ENCODE measurements at places on chromosomes 2 and 18. TPM values are rescaled to one million over a fixed set of nuclear protein-coding genes. Genes with fewer than 3 reads are reported as not detected.
A peak's percentile ranks its signal among the peaks of the same experiment; 100 is the strongest.

GRCh38 chr2:127347734-127348392 lies 39.9 kb downstream of the MAP3K2 start:
- no peaks in the 10 kb centered on the region for H3K36me3 ChIP-seq
- H3K27me3 ChIP-seq, result no peaks in the 10 kb centered on the region
- no peak overlapping the region for H3K4me3 ChIP-seq
- H3K27ac ChIP-seq, result no peak overlapping the region
- peaks cover 42% of the 10 kb centered on the region for H3K4me1 ChIP-seq

- no peaks in the 10 kb centered on the region for H3K27me3 ChIP-seq
- no peak overlapping the region for H3K27ac ChIP-seq
- DNase-seq, result no peak
- no peak overlapping the region for H3K4me3 ChIP-seq
- no peaks in the 10 kb centered on the region for H3K36me3 ChIP-seq
Measured at GRCh38 chr2:74051504-74051903, 66.8 kb downstream of the TET3 start.

DNA sequence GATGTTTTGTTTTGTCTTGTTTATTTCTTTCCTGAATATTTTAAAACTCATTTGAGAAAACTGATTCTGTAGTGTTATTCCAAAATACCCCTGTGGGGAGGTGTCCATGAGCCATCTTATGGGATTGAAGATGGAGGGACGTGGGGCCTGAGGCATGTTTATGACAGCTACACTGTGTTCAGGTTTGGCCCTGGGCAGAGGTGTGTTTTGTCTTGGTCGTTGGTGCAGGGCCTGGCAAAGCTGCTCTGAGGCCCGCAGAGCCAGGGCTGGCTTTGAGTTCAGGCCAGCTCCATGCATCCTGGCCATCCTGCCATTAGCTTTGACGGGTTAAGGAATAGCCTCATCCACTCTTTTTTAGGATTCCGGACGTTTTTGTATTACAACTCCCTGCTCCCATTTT lies 68.9 kb downstream of the TMEM18 start:
- no peak for DNase-seq
- H3K4me1 ChIP-seq, result peaks cover 7% of the 10 kb centered on the region
- no peak overlapping the region for H3K27ac ChIP-seq
- H3K4me3 ChIP-seq, result no peak overlapping the region
- H3K27me3 ChIP-seq, result no peaks in the 10 kb centered on the region

DNA sequence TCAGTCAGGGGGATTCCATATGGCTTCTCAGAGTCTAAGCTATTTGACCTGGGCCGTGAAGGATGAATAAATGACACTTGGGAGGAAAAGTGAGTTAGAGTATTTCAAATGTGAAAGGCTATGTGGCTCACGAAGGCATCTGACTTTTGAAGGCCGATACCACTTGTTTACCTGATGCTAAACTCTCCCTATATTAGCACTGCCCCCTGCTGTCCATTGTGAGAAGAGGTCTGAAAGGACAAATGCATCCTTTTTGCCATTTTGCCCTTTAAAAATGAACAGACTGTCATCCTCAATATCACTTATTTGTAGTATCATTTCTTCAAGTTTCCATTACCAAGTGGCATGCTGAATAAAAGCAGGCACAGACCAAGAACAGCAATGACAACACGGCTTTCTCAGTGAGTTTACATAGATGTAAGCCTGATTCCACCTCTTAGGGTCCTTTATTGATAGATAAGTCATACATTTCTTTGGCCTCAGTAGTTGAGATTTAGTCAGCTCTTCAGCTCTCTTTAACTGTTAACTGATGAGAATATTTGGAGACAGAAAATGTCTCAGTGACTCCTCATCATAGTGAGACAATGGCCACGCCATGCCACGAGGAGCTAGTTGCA lies 40.1 kb downstream of the DOCK10 start:
- peak overlapping the region; percentile 67 for H3K4me3 ChIP-seq
- peak overlapping the region; percentile 84 for H3K27ac ChIP-seq
- peaks cover 2% of the 10 kb centered on the region for H3K36me3 ChIP-seq
- H3K4me1 ChIP-seq, result peaks cover 92% of the 10 kb centered on the region

DNA sequence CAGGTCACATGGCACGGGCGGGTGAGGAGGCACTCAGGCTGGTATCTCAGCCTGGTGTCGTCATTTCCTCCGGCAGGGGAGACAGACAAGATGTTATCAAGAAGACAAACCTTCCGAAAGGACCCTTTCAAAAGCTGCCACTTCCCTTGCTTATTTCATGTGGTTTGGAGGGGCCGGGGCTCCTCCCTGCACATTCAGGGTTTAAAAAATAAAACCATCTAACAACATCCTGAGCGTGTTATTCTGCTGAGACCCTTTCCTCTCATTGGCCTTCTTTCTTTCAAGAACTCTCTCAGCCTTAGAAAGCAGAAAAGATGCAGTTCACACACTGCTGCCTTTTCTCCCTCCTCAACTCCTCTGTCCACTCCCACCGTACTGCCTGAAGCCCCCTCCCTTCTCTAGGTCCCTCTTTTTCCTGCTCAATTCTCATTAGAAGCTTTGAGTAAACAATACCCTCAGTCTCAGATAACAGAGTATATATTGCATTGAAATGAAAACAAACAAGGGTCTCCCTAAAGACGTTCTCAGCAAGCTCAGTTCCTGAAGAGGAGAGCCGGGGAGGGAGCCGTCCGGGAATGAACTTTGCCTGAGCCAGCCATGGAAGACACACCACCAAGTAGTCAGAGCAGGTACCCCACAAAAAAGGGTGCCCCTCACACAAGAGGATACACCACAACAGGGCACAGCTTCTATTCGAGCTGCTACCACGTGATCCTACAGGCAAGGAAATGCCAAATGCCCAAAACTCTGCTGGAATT lies 9.7 kb downstream of the SMAD7 start:
- H3K36me3 ChIP-seq, result peaks cover 9% of the 10 kb centered on the region
- no peaks in the 10 kb centered on the region for H3K27me3 ChIP-seq
- peak overlapping the region; percentile 92 for H3K27ac ChIP-seq
- H3K4me1 ChIP-seq, result peaks cover 92% of the 10 kb centered on the region

DNA sequence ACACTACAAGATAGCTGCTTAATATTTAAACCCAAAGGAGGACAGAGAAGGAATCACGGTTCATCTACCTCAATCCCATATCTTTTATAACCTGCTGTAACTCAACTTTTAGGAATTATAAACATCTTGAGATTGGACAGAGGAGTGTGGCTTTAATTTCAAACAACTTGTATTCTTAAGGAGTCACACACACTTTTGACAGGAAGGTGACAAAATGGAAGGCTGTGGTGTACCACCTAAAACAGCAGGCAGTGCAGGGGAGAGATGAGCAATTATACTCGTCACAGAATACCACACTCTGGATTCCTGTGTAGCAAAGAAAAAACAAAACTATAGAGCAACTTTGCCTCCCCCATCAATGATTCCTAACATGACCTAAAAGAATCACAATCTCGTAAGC lies 194.8 kb downstream of the ZEB2 start:
- peak overlapping the region; percentile 100 for H3K27ac ChIP-seq
- H3K27me3 ChIP-seq, result no peaks in the 10 kb centered on the region
- peaks cover 88% of the 10 kb centered on the region for H3K4me1 ChIP-seq
- DNase-seq, result peak; percentile 76
- peak overlapping the region; percentile 79 for H3K4me3 ChIP-seq
- peaks cover 18% of the 10 kb centered on the region for H3K36me3 ChIP-seq

- H3K27ac ChIP-seq, result no peak overlapping the region
- H3K27me3 ChIP-seq, result no peaks in the 10 kb centered on the region
- no peaks in the 10 kb centered on the region for H3K36me3 ChIP-seq
- H3K4me3 ChIP-seq, result no peak overlapping the region
Measured at GRCh38 chr2:151097128-151097527, 164.5 kb downstream of the RBM43 start.

- no peaks in the 10 kb centered on the region for H3K27me3 ChIP-seq
- no peak overlapping the region for H3K4me3 ChIP-seq
- no peaks in the 10 kb centered on the region for H3K4me1 ChIP-seq
- no peak for DNase-seq
- H3K36me3 ChIP-seq, result no peaks in the 10 kb centered on the region
- no peak overlapping the region for H3K27ac ChIP-seq
Measured at GRCh38 chr2:37119157-37119556, 34.8 kb downstream of the GPATCH11 start.

DNA sequence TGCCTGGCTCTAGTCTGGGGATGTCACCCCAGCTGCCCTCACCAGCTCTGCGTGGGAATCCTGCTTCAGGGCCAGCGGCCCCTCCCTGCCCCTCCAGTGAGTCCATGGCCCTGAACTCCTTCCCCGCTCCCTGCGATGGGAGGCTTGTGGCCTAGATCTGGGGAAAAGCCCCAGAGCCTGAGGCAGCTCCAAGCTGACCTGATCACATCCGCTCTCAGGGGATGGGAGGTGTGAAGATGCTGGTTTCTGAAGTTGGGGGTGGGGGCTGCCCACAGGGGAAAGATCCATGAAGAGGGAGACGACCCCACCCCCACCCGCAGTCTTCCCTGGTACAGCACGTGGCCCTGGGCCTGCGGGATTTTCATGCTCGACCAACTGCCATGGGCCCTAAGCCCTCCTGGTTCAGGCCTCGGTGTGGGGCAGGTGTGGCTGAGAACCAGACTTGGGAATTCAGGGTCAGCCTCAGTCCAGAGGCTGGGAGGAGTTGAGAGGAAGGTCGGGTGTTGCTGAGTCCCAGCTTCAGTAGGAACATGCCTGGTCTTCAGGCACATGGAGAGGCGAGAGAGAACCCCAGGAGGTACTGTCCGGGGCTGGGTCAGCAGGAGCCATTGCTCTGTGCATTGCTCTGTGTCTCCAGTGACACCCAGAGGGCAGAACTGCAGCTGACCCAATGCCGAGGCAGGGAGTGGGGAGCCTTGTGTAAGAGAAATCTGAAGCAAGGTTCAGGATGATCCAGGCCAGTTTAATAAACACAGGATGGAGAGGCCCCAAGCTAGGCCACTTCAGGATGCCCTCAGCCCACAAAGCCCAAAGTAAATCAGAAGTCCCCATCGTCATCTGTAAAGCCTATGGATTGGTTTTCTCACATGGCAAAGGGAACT lies 115.1 kb downstream of the CAPN13 start:
- DNase-seq, result no peak
- H3K27ac ChIP-seq, result no peak overlapping the region
- peaks cover 15% of the 10 kb centered on the region for H3K27me3 ChIP-seq
- H3K4me3 ChIP-seq, result no peak overlapping the region
- no peaks in the 10 kb centered on the region for H3K36me3 ChIP-seq

GRCh38 chr18:58009166-58009565 lies 34.9 kb upstream of the NEDD4L start:
- no peaks in the 10 kb centered on the region for H3K4me1 ChIP-seq
- no peaks in the 10 kb centered on the region for H3K36me3 ChIP-seq
- peaks cover 16% of the 10 kb centered on the region for H3K27me3 ChIP-seq
- no peak for DNase-seq

- DNase-seq, result peak; percentile 56
- H3K36me3 ChIP-seq, result no peaks in the 10 kb centered on the region
- peaks cover 88% of the 10 kb centered on the region for H3K4me1 ChIP-seq
- no peaks in the 10 kb centered on the region for H3K27me3 ChIP-seq
- H3K27ac ChIP-seq, result peak overlapping the region; percentile 100
Measured at GRCh38 chr2:190722061-190722759, 73.3 kb downstream of the NAB1 start.

ABCG5 gene
- not detected for total RNA-seq

PARD6G gene
- not detected for total RNA-seq

AQP12A gene
- total RNA-seq, result not detected
